ENCODE measurements at places on chromosomes 1 and 21. TPM values are rescaled to one million over a fixed set of nuclear protein-coding genes. Genes with fewer than 3 reads are reported as not detected.

Gene OR2L13
- polyA plus RNA-seq: not detected

Gene B3GALT5
- polyA plus RNA-seq: 3.1 TPM

Gene TMPRSS3
- polyA plus RNA-seq: 1.5 TPM

Gene PCSK9
- polyA plus RNA-seq: 31.4 TPM

GRCh38 chr1:205205055-205205454, 6.4 kb downstream of the DSTYK start:
- no peak for DNase-seq

GRCh38 chr21:25670726-25671125, 31.7 kb downstream of the JAM2 start:
- DNase-seq: no peak

DNA sequence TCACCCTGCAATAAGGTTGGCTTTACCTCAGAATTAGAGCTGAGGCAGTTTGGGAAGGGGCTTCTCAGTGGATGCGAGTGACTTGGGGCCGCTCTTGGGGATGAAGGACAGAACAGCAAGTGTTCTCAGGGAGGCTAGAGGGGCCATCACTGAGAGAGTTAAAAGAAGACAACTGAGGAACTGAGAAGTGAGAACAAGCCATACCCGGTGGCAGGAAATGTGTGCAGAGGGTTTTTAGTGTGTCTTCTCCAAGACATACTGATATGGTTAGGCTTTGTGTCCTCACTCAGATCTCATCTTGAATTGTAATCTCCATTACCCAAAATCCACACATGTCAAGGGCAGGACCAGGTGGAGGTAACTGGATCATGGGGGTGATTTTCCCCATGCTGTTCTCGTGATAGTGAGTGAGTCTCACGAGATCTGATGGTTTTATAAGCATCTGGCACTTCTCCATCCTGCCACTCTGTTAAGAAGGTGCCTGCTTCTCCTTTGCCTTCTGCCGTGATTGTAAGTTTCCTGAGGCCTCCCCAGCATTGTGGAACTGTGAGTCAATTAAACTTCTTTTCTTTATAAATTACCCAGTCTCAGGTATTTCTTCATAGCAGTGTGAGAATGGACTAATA, 75.8 kb downstream of the PCBP3 start:
- no peak for DNase-seq

- peak; percentile 15 for DNase-seq
These were observed 2.7 kb downstream of the HNRNPU start for GRCh38 chr1:244861683-244862082.

GRCh38 chr1:30768830-30769718, 11.5 kb upstream of the LAPTM5 start:
- no peak for DNase-seq

- DNase-seq: no peak
These were observed 5.2 kb downstream of the PLA2G2D start for GRCh38 chr1:20114021-20114648.

GRCh38 chr1:211933946-211934714, 101.2 kb downstream of the INTS7 start:
- DNase-seq: no peak

- DNase-seq: no peak
These were observed 196.7 kb upstream of the DAB1 start for GRCh38 chr1:57620605-57621004.

GRCh38 chr1:226816576-226816975, 53.8 kb upstream of the PSEN2 start:
- DNase-seq: no peak

DNA sequence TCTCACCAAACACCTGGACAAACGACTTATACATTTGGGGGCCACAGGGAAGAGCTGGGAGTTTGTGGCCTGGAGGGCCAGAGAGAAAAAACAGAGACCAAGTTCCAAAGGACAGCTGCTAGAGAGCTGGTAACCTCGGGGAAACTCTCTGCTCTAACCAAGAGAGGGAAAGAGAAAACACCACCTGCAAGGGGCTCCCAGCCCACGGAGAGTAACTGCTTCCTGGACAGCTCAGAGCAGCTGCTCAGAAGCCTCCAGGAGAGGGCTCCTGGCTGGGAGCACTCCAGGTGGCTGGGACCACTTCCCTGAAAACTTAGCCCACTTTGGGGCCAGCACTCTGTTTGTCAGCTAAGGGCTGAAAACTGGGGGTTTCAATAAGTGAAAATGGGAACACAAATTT, 154.8 kb upstream of the GRIK3 start:
- no peak for DNase-seq

- DNase-seq: no peak
These were observed 64.6 kb downstream of the GRIK1 start for GRCh38 chr21:29875036-29875716.

DNA sequence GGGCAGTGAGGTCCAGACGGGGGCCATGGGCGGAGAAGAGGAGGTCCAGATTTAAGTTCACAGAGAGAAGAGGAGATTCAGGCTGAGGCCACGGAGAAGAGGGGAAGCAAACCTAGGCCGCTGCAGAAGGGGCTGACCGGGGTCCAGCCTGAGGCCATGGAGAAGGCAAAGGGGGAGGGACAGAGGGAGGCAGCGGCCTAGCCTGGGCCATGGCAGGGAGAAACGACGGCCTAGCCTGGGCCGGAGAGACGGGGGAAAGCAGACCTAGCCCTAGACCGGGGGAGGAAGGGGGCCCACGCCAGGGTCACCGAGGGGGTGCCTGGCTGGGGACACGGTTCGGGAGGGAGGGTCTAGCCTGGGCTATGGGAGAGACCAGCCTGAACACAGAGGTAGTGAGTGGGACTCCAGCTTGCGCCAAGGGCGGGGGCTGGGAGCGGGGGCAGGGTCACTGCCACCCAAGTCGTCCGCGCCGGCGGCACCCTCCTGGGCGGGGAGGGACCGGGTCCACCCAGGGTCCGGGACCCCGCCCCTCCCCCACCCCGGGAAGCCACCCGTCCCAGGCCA, 459 bp downstream of the CAPZB start:
- peak; percentile 61 for DNase-seq

Measured in hepatocyte (in vitro differentiated cells).